ENCODE measurements at places on chromosomes 12 and 14. TPM values are rescaled to one million over a fixed set of nuclear protein-coding genes. Genes with fewer than 3 reads are reported as not detected.

DNA sequence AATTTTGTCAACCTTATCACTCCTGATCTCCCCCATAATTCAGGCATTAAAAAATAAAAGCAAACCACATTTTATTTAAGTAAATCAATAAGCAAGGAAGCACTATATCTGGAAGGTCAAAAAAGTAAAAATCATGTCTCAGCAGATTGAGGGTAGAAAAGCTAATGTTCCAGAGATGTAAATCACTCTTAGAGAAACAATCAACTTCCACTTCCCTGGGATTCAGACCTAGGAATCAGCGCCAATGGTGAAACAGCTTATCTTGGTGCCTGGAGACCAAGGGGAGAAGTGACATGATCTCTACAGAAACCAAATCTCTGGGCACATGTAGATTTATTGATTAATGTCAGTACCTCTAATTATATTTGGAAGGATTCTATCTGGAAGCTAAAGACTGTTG lies 10.9 kb upstream of the SNX6 start:
- DNase-seq: no peak
- peaks cover 4% of the 10 kb centered on the region for H3K4me1 ChIP-seq
- H3K4me3 ChIP-seq: no peak overlapping the region
- no peaks in the 10 kb centered on the region for H3K27me3 ChIP-seq
- no peaks in the 10 kb centered on the region for H3K36me3 ChIP-seq

DNA sequence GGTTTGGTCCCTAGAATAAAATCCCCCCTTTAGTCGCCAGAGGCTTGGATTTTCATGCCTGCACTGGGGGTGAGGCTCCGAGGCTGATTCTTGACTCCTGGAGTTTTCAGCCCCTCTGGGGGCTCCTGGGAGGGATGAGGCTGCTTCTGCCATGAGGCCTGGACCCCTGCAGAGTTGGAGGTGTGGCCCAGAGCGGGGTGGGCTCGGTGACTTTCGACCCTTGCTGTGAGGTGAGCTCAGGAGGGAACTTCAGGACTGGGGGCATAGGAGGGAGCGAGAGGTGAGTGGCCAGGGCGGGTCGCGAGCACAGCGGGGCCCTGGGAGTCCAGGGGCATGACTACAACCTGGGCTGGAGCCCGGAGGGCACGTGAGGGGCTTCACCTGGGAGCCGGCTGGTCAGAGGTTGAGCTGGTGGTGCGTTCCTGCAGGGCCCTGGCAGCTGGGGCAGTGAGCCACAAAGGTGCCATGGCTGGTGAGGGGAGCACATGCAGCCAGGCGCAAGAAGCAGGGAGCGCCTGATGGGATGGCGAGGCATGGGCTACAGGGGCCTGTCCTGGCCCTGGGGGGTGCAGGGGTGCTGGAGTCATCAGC lies 168.2 kb downstream of the KIF26A start:
- H3K27me3 ChIP-seq: no peaks in the 10 kb centered on the region
- DNase-seq: no peak
- H3K27ac ChIP-seq: no peak overlapping the region
- H3K4me3 ChIP-seq: no peak overlapping the region

- DNase-seq: no peak
These were observed 9.5 kb upstream of the RAB35 start for GRCh38 chr12:120125792-120126634.

GRCh38 chr12:1373901-1374735 lies 220.3 kb downstream of the FBXL14 start:
- H3K4me3 ChIP-seq: no peak overlapping the region
- H3K36me3 ChIP-seq: peaks cover 2% of the 10 kb centered on the region
- no peak for DNase-seq
- H3K27me3 ChIP-seq: no peaks in the 10 kb centered on the region

- H3K27me3 ChIP-seq: peaks cover 15% of the 10 kb centered on the region
- DNase-seq: no peak
- H3K4me1 ChIP-seq: no peaks in the 10 kb centered on the region
- no peaks in the 10 kb centered on the region for H3K36me3 ChIP-seq
These were observed 8.9 kb downstream of the FAIM2 start for GRCh38 chr12:49894751-49895148.

- peaks cover 8% of the 10 kb centered on the region for H3K4me1 ChIP-seq
- no peak for DNase-seq
- peak overlapping the region; percentile 35 for H3K27ac ChIP-seq
- no peaks in the 10 kb centered on the region for H3K27me3 ChIP-seq
- no peak overlapping the region for H3K4me3 ChIP-seq
- peaks cover 54% of the 10 kb centered on the region for H3K36me3 ChIP-seq
These were observed 41.8 kb upstream of the KCNK13 start for GRCh38 chr14:90019824-90020523.

DNA sequence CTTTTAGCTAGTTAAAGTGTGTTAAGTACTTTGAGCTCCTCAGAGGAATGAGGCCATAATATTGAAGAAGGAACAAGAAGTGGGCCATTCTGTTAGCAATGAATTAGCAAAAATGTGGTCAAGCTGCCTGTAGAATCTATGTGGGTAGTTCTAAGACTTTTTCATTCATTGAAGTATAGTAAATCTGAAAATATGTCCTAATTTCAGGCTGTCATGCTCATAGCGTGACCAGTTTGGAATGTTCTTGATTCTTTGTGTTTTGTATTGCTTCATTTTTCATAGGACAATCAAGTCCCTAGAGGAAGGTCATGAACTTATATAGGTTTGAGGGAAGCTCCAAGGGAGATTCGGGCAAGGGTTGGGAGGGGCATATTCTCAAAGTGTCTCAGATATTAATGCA lies 11.4 kb downstream of the ATP23 start:
- no peak for DNase-seq
- H3K4me1 ChIP-seq: no peaks in the 10 kb centered on the region
- H3K36me3 ChIP-seq: peaks cover 56% of the 10 kb centered on the region
- H3K27me3 ChIP-seq: no peaks in the 10 kb centered on the region
- no peak overlapping the region for H3K27ac ChIP-seq

DNA sequence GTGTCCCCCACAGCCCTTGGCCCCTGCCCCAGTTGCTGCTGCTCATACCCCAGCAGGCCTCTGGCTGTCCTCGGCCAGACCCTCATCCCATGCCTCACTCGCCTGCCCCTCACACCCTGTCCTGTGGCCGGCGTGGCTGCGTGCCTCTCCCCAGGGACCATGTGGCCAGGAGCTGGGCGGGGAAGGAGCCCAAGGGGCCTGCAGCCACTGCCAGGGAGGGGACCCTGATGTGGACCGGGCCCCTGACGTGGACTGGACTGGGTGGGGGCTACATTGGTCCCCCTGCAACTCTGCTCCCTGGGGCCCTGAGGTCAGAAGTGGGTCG lies 10.9 kb downstream of the FBRSL1 start:
- H3K4me3 ChIP-seq: no peak overlapping the region
- H3K36me3 ChIP-seq: no peaks in the 10 kb centered on the region
- H3K27ac ChIP-seq: no peak overlapping the region
- no peak for DNase-seq

DNA sequence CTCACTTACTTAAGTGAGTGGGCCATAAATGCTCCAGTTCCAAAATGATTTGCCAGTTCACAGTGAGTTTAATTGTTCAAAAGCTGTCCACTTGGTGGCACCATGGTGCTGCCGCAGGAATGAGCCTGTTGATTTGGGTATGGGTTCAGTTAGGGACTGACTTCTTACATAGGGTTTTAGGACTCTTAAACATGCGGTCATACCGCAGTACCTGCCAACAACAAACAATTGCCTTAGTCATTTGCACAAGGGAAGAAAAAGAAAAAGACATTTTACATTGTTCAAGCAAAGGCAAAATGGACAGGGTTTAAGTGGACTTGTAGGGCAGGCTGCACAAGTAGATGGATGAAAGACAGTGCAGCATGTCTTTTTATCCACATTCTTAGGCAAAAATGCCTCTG lies 80.0 kb upstream of the DBX2 start:
- H3K27ac ChIP-seq: no peak overlapping the region
- no peaks in the 10 kb centered on the region for H3K36me3 ChIP-seq
- H3K4me3 ChIP-seq: no peak overlapping the region
- H3K27me3 ChIP-seq: peaks cover 15% of the 10 kb centered on the region

The RNASE13 gene
- total RNA-seq: not detected

All from activated naive CD8-positive, alpha-beta T cell treated with anti-CD3 and anti-CD28 coated beads, Interleukin-2, amount 10 ng/mL, durations not matched to agents 7 days and 5 days (primary cell).